RWPE2 (cell line): ENCODE measurements at places on chromosomes 6 and 20.

GRCh38 chr20:56469077-56469449 lies 636 bp downstream of the RTF2 start:
- H3K36me3 ChIP-seq, result peaks cover 42% of the 10 kb centered on the region
- H3K27ac ChIP-seq, result no peak overlapping the region
- peaks cover 15% of the 10 kb centered on the region for H3K4me1 ChIP-seq
- peak overlapping the region; percentile 65 for H3K4me3 ChIP-seq
- H3K27me3 ChIP-seq, result no peaks in the 10 kb centered on the region

- DNase-seq, result no peak
- no peak overlapping the region for H3K27ac ChIP-seq
- no peaks in the 10 kb centered on the region for H3K4me1 ChIP-seq
- no peaks in the 10 kb centered on the region for H3K36me3 ChIP-seq
These were observed 53.5 kb upstream of the LRFN2 start for GRCh38 chr6:40640599-40641227.

DNA sequence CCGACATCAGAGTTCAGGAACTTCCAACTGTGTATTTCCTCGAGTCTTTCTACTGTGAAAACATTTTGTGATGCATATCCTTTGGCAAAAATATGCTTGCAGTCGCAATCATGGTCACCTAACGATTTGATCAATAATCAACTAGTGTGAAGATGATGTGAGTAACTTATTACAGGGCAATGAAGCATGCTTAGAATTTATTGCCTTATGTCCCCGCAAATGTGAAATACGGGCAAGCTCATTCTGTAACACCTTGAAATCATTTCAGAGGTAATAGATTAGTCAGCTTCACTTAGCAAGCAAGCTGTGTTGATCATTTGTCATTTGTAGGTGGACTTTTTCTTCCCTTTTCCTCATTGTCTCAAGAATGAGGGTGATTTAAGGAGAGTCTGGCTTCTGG lies 67.9 kb upstream of the DOK5 start:
- no peaks in the 10 kb centered on the region for H3K36me3 ChIP-seq
- no peaks in the 10 kb centered on the region for H3K4me1 ChIP-seq
- no peak for DNase-seq
- H3K4me3 ChIP-seq, result no peak overlapping the region

DNA sequence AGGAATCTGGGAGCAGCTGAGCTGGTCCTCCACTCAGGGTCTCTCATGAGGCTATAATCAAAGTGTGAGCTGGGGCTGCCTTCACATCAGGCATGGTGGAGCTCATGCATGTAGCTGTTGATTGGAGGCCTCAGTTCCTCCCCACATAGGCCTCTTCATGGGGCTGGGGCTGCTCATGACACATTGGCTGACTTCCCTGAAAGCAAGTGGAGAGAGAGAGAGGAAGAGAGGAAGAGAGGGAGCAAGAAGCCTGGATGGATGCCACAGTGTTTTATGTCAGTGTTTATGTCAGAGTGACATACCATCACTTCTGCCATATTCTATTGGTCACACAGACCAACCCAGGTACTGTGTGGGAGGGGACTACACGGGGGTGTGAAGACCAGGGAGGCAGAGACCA lies 43.8 kb downstream of the EYA2 start:
- H3K36me3 ChIP-seq, result no peaks in the 10 kb centered on the region
- H3K4me1 ChIP-seq, result no peaks in the 10 kb centered on the region
- no peak for DNase-seq
- no peak overlapping the region for H3K27ac ChIP-seq
- no peaks in the 10 kb centered on the region for H3K27me3 ChIP-seq

DNA sequence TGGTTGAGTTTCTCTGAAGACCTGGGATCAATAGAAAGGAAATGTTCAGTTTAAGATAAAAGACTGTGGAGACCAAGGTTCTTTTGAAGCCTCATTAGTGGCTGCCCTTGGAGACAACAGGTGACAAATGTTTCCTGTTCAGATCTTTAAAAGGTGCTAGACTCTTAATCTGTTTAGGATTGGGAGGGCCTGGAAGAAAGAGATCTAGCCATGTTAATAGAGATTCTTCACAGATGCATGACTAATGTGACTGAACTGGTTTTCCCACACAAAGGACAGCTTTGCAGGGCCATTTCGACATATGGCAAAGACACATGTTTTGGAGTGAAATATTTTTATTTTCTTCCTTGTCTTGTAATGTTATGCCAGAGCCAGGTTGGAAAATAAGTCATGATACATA lies 82.2 kb downstream of the WDR27 start:
- no peaks in the 10 kb centered on the region for H3K36me3 ChIP-seq
- H3K4me3 ChIP-seq, result no peak overlapping the region
- DNase-seq, result no peak
- H3K4me1 ChIP-seq, result peaks cover 35% of the 10 kb centered on the region

- no peaks in the 10 kb centered on the region for H3K36me3 ChIP-seq
- peak overlapping the region; percentile 68 for H3K27ac ChIP-seq
- no peak for DNase-seq
These were observed 87.1 kb downstream of the TRMT6 start for GRCh38 chr20:5863040-5863833.

- H3K36me3 ChIP-seq, result peaks cover 78% of the 10 kb centered on the region
- no peaks in the 10 kb centered on the region for H3K27me3 ChIP-seq
- no peak overlapping the region for H3K27ac ChIP-seq
- H3K4me3 ChIP-seq, result no peak overlapping the region
- no peaks in the 10 kb centered on the region for H3K4me1 ChIP-seq
- no peak for DNase-seq
These were observed 38.7 kb downstream of the STAU1 start for GRCh38 chr20:49149281-49150045.

DNA sequence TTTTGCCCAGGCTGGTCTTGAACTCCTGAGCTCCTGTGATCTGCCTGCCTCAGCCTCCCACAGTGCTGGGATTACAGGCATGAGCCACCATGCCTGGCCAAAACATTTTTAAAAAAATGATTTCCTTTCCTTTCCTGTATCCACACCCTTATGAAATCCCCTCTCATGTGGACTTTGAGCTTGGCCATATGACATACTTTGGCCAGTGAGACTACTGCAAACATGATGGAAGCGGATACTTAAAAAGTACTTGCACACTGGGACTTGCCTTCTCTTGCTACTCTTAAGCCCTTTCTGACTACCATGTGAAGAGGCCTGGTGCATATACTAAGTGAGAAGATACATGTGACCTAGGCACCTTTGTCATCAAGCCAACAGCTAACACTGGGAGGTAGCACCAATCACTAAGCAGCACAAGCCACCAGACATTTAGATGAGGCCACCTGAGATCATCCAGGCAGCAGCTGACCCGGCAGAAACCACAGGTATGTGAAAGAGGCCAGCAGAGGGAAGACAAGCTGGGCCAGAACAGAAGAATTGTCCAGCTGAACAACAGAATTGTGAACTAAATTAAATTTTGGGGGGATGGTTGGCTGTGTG lies 78.5 kb upstream of the HDAC2 start:
- no peaks in the 10 kb centered on the region for H3K4me1 ChIP-seq
- no peak for DNase-seq
- H3K27ac ChIP-seq, result no peak overlapping the region

DNA sequence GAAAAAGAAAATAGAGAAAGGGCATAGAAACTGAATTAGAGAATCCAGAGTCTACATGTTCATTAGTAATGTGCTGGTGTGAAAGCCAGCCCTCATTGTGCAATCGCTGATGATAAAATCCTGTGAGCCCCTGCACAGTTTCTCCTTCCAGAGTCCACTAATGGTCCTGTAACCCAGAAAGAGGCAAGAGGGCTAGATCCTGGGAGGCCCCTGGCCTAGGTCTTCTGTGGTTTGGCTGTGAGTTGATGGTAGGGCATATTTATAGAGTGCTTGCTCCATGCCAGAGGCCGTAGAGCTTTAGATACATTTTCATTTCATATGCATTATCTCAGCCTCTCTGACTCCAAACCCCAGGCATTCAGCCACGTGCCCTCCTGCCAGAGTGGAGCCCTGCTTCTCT lies 94.9 kb upstream of the MTHFD1L start:
- no peak for DNase-seq
- no peaks in the 10 kb centered on the region for H3K36me3 ChIP-seq
- no peak overlapping the region for H3K4me3 ChIP-seq
- H3K4me1 ChIP-seq, result no peaks in the 10 kb centered on the region
- H3K27me3 ChIP-seq, result no peaks in the 10 kb centered on the region
- H3K27ac ChIP-seq, result no peak overlapping the region

GRCh38 chr6:33213989-33214335 lies 5.7 kb downstream of the RING1 start:
- H3K4me1 ChIP-seq, result peaks cover 7% of the 10 kb centered on the region
- DNase-seq, result peak; percentile 41
- peaks cover 17% of the 10 kb centered on the region for H3K36me3 ChIP-seq

GRCh38 chr6:37221585-37222124 lies 35.9 kb upstream of the TBC1D22B start:
- H3K4me1 ChIP-seq, result no peaks in the 10 kb centered on the region
- no peak for DNase-seq
- no peaks in the 10 kb centered on the region for H3K27me3 ChIP-seq
- no peaks in the 10 kb centered on the region for H3K36me3 ChIP-seq
- H3K4me3 ChIP-seq, result peak overlapping the region; percentile 36

DNA sequence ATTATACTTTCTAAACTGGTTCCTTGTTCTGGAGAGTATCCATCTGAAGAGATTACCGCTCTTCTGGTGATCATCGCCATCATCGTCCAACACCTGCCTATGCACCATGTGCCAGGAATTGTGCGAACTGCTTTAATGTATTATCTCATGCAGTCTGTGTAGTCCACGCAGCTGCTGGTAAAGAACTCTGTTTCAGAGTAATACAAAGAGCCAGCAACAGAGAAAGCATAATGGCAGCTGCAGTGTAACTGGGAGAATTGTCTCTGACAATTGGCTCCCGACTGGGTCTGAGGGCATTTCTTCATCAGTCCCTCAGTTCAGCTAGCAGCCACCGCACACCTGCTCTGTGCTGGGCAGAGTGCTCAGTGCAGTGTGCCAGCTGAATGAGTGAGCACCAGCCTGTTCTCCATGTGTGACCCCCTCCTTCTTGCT lies 383.4 kb downstream of the GRIK2 start:
- H3K4me3 ChIP-seq, result no peak overlapping the region
- DNase-seq, result no peak
- no peaks in the 10 kb centered on the region for H3K27me3 ChIP-seq
- no peak overlapping the region for H3K27ac ChIP-seq
- H3K36me3 ChIP-seq, result no peaks in the 10 kb centered on the region

- peaks cover 5% of the 10 kb centered on the region for H3K4me1 ChIP-seq
- no peaks in the 10 kb centered on the region for H3K27me3 ChIP-seq
- no peak for DNase-seq
These were observed 136.3 kb downstream of the MRPL14 start for GRCh38 chr6:43990627-43991619.

- no peak for DNase-seq
- no peaks in the 10 kb centered on the region for H3K27me3 ChIP-seq
- H3K4me3 ChIP-seq, result no peak overlapping the region
- H3K36me3 ChIP-seq, result peaks cover 46% of the 10 kb centered on the region
These were observed 17.6 kb downstream of the GHRH start for GRCh38 chr20:37243937-37244571.

DNA sequence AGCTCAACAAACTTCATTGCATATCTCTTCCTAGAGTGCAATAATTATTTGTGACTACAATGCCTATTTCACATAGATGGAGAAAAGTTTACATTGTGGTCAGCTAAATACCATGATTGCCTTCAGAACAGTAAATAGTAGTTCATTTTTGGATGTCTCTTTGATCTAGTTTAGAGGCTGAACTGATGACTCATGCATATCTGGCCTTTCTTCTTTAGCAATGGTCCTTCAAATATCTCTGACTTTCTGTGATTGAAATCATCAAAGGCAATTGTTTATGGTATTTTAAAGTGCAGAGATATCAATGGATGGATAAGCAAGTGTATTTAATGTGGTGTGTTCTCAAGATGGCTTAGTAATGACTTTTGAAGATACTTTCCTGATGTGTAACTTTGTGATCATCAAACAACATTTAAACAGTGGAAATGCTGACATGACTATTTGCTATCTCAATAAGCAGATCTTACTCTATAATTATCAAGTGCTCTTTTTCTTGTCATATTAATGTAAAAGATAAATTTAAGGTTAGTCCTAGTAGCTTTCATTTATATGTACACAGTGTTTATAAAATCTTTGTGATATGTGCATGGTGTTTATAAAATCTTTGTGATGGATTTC lies 523.7 kb upstream of the SLC35B3 start:
- no peaks in the 10 kb centered on the region for H3K36me3 ChIP-seq
- H3K4me3 ChIP-seq, result no peak overlapping the region

DNA sequence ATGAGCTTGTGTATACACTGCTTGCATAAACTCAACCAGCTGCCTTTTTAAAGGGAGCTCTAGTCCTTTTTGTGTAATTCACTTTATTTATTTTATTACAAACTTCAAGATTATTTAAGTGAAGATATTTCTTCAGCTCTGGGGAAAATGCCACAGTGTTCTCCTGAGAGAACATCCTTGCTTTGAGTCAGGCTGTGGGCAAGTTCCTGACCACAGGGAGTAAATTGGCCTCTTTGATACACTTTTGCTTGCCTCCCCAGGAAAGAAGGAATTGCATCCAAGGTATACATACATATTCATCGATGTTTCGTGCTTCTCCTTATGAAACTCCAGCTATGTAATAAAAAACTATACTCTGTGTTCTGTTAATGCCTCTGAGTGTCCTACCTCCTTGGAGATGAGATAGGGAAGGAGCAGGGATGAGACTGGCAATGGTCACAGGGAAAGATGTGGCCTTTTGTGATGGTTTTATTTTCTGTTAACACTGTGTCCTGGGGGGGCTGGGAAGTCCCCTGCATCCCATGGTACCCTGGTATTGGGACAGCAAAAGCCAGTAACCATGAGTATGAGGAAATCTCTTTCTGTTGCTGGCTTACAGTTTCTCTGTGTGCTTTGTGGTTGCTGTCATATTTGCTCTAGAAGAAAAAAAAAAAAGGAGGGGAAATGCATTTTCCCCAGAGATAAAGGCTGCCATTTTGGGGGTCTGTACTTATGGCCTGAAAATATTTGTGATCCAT lies 15.3 kb downstream of the TNFAIP3 start:
- no peak overlapping the region for H3K4me3 ChIP-seq
- H3K27ac ChIP-seq, result no peak overlapping the region

DNA sequence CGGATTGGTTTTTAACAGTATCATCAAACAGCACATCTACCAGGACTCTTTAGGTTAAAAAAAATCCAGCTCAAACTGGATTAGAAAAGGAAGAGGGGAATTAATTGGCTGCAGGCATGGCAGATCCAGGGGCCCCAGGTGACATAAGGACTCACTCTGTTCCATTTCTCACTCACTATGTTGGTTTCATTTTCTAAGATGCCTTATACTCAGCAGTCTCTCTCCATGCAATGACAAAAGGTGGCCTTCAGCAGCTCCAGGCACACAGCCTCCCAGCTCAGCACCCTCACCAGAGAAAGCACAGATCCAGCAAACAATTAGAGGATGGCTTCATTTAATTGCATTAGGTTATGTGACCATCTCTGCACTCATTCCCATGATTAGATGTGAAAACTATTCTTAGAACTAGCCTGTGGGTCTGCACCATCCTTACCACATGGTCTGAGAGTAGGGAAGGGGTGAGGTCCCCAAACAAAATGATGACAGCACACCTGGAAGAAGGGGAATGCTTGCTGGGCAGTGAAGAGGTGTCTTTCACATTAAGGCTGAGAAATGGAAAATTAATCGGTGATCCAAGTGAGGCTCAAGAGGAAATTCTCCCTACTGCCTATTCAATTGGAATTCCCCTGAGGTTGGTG lies 243.1 kb downstream of the CDH26 start:
- H3K36me3 ChIP-seq, result no peaks in the 10 kb centered on the region
- no peaks in the 10 kb centered on the region for H3K27me3 ChIP-seq
- no peak overlapping the region for H3K27ac ChIP-seq
- H3K4me3 ChIP-seq, result no peak overlapping the region

GRCh38 chr20:63740070-63740626 lies 572 bp downstream of the SLC2A4RG start:
- no peaks in the 10 kb centered on the region for H3K27me3 ChIP-seq
- H3K27ac ChIP-seq, result peak overlapping the region; percentile 96
- peak; percentile 86 for DNase-seq
- H3K4me3 ChIP-seq, result peak overlapping the region; percentile 79
